ENCODE measurements at places on chromosomes 6 and 20.
A peak's percentile ranks its signal among the peaks of the same experiment; 100 is the strongest.

GRCh38 chr6:108983151-108983550, 111.5 kb downstream of the SESN1 start:
- DNase-seq = no peak

- no peak for DNase-seq
These were observed 359.4 kb downstream of the HDGFL1 start for GRCh38 chr6:22928775-22929174.

GRCh38 chr6:170211404-170212025, 79.4 kb downstream of the DLL1 start:
- no peak for DNase-seq

DNA sequence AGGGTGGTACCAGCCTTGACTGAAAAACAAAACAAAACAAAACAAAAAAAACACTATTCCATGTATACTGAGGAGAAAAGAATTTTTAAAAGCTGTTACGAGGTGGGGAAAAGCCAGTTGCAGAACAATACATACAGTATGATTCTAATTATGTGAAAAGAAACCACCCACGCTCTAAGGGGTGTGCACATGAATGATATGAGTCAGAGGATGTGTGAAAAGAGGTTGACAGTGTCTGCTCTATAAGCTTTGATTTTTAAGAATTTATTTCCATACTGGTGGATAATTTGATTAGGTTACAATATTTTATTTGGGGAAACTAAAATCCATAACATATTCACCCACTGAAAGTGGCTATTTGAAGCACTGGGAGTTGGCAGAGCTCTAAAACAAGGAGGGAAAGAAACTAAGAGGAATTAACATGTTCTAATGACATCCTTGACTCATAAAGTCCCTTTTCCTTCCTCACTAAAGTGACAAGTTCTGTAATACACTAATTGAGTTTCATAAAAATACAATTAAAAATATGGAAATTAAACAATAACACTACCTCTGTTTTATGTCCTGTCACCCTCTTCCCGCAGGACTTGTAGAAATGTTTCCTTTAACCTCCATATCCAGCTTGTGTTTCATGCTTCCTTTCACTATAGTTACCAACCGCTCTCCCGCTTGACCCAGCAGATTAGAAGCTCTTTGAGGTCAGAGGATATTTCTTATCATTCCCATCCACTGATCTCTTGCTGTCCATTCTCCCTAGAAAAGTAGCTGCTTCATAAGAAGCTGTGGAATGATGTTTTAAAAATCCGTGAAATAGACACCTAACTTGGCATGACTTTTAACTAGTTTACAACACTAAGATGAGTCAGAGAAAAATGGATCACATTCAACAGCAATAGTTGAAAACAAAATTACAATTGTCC, 118.6 kb upstream of the CCDC28A start:
- no peak for DNase-seq

- DNase-seq = no peak
These were observed 152.4 kb downstream of the THBS2 start for GRCh38 chr6:169101036-169101805.

DNA sequence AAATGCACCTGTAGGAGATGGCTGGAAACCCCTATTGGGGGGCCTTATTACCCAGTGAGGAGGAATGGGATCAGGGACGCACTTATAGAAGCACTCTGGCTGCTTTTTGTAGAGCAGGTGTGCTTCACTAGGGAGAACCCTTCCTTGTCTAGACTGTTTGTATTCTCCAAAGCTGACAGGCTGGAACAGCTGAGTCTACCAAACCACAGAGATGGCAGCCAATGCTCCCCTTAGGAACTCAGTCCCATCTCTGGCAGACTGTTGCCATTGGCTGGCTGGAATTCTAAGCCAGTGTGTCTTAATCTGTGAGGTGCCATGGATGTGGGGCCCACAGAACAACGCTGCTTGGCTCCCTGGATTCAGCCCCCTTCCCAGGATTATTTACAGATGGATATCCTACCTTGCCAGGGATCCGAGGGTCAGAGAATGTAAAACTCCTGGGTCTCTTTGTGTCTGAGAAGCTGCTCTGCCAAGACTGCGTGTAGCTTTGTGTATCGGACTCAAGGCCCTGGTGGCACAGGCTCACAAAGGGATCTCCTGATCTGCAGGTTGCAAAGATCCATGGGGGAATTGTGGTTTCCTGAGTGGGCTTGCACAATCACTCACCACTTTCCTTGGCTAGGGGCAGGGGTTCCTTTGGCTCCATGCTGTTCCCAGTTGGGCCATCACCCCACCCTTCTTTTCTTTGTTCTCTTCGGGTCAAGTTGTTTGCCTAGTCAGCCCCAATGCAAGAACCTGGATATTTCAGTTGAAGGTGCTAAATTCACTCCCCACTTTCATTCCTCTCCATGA, 26.1 kb downstream of the C6orf52 start:
- no peak for DNase-seq

- no peak for DNase-seq
These were observed 45.6 kb downstream of the BLTP3A start for GRCh38 chr6:34837528-34837927.

GRCh38 chr20:35597186-35597585, 18.4 kb upstream of the SPAG4 start:
- DNase-seq = no peak

- no peak for DNase-seq
These were observed 222.1 kb upstream of the SULF2 start for GRCh38 chr20:48007351-48007750.

GRCh38 chr6:7138921-7139358, 31.2 kb downstream of the RREB1 start:
- DNase-seq = no peak

- DNase-seq = no peak
These were observed 203.2 kb upstream of the THBS2 start for GRCh38 chr6:169456840-169457239.

DNA sequence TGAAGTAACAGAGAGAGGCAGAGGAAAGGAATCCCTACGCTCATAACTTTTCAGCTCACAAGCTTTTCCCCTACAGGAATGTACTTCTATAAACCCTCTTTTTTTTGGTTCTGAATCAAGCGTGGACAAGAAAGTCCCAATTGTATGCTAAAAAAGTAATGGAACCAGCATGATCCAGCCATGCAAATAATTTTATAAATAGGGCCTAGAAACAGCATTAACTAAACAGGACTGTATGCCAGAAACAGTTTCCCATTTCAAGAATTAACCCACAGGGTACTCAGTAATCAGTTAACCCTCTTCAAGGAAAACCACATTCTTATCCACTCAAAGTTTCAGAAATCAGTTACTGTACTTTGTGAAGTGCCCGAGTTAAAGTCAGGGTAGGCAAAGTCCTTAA, 87.0 kb upstream of the HMGCLL1 start:
- DNase-seq = no peak

DNA sequence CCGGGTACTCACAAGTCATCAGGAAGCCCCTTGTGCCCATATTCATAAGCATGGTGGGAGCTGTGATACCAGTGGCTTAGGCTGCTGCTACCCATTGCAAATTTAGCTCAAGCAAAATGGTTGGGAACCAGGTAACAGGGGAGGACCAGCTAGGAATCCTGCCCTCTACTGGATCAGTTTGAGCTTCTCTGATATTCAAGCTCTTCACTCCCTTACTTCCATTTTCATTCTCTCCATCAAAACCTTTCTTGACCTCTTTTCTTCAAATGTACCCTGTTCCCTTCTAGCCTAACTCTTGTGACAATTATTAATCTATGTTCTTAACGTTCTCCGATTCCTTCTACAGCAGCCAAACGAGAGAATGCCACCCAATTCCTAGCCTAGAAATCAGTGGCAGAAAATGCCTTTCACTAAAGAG, 9.7 kb downstream of the NOL7 start:
- DNase-seq = peak; percentile 9

DNA sequence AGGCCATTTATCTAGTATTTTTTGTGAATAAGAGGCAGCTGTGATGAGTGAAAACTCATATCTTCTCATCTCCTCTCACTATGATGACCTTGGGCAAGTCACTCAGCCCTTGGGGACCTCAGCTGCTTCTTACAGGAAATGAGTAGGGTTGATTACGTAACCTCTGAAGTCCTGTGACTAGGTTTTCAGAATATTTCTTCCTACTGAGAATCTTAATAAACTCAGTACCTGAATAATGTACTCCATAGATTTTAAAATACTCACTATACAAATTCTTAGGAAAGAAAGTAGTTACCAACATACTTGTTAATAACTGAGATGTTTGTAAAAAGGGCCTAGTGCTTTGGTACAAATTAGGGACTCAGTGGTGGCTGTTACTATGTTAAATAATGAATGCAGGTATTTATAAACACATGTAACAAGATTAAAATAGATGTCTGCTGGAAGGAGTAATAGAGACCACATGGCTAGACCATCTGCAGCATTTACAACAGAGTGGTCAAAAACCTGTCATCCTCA, 60.9 kb downstream of the RPRD1B start:
- DNase-seq = peak; percentile 54

DNA sequence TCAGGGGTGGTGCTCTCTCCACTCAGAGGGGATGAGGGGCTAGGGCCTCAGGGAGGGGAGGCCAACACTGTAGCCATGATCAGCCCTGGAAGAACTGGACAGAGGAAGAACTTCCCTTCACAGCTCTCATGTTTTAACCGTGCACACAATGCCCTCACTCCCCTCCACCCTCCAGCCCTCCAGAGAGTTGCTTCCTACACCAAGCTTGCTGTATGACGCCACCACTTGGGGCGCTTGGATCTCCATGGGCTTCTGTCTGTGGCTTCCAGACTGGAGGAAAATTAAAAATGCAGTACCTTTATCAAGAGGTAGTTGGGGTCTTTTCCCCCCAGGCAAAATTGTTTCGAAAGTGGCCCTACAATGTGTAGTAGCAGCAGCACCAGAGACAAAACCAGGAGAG, 48.4 kb downstream of the ARHGAP40 start:
- DNase-seq = no peak

DNA sequence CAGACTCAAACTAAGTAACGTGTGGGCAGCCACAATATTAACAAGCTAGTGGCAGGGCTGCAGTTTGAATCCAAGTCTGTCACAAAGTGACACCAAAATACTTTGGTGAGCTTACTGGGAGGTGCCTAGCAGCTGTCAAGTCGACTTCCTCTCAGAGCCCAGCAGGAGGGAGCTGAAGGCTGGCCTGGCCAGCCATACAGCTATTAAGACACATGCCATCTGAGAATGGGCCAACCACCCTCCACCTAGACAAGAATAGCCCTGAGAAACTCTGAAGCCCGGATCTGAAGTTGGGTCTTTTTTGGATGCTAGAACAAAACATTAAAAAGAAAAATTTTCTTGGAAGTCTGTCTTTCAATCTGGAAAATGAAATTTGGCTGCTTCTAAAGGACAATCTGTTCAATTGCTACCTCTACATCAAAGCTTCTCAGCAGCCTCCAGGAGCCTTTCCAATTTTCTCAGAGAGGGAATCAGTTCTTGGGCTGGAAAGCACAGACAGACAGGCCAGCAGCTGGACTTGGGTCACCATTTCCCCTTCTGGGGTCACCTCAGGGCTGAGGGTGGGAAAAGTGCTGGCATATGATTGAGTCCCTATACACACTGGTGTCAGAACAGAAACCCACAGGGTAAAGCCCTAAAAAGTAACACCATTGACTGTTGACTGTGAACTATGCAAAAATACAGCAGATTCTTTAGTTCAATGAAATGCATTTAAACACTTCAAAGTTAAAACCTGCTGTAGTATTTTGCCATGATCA, 42.9 kb downstream of the UQCC1 start:
- no peak for DNase-seq

DNA sequence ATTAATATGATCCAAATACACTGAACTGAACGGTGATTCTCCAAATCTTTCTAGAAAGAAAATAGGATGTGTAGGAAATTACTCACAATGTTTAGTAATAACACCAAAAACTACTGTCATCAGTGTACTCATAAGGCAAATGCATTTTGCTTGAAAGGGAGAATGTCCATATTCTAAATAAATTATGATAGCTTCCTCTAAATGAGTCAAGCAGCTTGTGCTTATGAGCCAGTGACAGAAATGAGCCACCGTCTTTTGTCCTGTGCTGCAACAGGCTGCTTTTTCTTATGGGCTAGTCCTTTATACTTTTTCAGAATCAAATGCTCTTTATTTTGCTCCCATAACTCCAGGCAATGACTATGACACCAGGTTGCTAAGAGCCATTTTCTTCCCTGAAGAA, 4.5 kb upstream of the ZNF451 start:
- DNase-seq = no peak

GRCh38 chr6:109453156-109453555, 2.4 kb downstream of the MICAL1 start:
- DNase-seq = no peak

GRCh38 chr6:162245830-162246420, 481.6 kb downstream of the PRKN start:
- DNase-seq = no peak

DNA sequence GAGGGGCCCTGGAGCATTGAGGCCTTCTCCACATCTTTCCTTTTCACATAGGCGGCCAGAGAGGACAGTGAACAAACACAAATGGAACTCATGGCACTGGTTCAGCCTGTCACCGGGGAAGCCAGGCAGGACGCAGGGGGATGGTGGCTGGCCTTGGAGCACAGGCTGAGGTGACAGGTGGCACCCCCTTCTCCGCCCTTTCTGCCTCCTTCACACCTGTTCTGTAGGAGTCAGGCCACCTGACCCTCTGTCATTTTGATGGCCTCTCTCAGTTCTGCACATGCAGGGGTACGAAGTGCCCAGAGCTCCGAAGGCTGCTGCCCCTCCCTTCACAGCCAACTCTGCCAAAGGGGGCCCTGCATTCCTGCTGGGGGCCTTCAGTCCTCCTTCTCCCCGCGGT, 60.8 kb downstream of the CD40 start:
- no peak for DNase-seq

GRCh38 chr6:152301765-152302568, 335.2 kb downstream of the SYNE1 start:
- peak; percentile 90 for DNase-seq

GRCh38 chr20:61753316-61753942, 312.3 kb downstream of the TAF4 start:
- DNase-seq = no peak

GRCh38 chr6:42013134-42013516, 37.2 kb upstream of the TAF8 start:
- no peak for DNase-seq

DNA sequence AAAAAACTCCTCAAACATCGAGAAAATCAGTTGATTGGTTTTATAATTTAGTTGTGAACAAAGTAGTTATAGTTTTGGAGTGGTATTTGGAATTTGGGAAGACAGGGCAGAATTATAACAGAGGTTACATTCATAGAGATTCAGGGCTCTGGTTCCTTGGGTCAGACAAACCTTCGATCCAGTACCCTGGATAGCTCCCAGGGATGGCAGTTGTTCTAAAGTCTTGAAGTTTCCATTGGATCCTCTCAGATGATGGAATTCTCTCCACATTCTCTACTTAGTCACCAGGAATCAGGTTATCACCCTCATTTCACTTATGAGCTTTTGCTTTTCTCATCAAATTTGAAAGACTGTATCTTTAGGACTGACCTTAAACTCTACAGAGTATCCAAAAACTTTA, 285.1 kb downstream of the CENPW start:
- no peak for DNase-seq

GRCh38 chr20:58810116-58810878, 40.4 kb downstream of the GNAS-AS1 start:
- no peak for DNase-seq

DNA sequence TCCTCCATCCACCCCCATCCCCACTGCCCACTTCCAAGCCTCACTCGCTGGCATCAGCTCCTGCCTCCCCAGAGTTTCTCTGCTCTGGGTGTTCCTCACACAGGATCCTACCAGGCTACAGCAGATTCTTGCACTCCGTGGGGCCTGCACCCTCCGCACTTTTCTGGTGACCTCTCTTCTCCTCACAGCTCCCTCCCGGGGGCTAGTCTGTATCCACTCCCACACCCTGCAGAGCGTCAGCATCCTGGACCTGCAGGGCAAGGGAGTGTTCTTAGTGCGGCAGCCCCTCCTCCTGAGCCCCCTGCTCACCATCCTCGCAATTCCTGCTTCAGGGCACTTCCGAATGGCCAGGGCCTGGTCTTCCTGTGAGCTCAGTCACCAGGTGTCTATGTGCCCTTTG, 224.2 kb downstream of the DLL1 start:
- DNase-seq = no peak
